Stimulated activated naive CD4-positive, alpha-beta T cell treated with Interleukin-2 at 50 U/mL for 16 hours (primary cell): ENCODE measurements at places on chromosomes 4 and X.

DNA sequence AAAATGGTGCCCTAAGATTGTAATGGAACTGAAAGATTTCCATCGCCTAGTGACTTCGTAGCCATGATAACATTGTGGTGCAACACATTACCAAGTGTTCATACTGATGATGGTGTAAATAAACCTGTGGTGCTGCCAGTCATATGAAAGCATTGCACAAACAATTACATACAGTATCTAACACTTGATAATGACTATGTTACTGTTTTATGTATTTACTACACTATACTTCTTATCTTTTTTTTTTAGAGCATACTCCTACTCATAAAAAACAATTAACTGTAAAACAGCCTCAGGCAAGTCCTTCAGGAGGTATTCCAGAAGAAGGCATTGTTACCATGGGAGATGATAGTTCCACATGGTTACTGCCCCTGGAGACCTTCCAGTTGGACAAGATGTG lies 152.7 kb upstream of the EDNRA start:
- DNase-seq = no peak

DNA sequence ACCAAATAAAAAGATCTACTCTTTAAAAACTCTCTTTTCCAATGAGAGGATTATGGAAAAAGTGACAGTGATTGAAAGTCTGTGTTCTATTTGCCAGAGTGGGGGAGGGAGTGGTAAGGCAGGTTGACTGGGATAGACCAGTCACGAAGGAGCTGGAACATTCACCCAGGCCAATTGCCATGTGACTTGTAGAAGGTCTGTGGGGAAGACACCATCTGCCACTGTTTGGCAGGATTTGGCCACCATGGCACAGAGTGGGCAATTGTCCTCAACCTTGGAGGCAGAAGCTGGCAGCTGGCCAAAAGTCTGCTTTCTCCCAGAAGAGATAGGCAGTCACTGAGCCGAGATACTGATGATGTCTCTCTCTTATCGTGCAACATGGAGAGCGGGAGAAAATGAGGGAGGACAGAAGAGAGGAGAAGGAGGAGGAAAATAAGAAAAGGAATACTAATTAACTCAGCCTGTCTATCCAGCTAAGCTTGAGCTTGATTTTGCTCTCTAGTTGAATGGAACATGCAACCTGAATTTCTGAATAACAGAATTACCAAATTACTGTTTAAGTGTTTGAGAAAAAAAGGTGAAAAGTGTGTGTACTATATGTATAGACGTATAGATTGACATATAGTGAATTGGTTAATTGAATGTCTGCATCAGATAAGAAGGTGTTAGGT lies 267.1 kb downstream of the ARHGAP24 start:
- DNase-seq = no peak

DNA sequence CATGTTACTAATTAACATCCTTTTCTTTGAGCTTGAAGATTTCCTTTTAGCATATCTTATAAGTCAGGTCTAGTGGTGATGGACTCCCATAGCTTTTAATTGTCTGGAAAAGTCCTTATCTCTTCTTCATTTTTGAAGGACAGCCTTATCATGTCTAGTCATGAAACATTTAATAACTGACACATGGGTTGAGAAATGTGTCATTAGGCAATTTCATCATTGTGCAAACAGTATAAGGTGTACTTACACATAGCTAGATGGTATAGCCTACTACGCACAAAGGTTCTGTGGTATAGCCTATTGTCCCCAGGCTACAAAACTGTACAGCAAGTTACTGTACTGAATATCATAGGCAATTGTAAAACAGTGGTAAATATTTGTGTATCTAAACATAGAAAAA lies 34.5 kb upstream of the ALG13 start:
- no peak for DNase-seq

DNA sequence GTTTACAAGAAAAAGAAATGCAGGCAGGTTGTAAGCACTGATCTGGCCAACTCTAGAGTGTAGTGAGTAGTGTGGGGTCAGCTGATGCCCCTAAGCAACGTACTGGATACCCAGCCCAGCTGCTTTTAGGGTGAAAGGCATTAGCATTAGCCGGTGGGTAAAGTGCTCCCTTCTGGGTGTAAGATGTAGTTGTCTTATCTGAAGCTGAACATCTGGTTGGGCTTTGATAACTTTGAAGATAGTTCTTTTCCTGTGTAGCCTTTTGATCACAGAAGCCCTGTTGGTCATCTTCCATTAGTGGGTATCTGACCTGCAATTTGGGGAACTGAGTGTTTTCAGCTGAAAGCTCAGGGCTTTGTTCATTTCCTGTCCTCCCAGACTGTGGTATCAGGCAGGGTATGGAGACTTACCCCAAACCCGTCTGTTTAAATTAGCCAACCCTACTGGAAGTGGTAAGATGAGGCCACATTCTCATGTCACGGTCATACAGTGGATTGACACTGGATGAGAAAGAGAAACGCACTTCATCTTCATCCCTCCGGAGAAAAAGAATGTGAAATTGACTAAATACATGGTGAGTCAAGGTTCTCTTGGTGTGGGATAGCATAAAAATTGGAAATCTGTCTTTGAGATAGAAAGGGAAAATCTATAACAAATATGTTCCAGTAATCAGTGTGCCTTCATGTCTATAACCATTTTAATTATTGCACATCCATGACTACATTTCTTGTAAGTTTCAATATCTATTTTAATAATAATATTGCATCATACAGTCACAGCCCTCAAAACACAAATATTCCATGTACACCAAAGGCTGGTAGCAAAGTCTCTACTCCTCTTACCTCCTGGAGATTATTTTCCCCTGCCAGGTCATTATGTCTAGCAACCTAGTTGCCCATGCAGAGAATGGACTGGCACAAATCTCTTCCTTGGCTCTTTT lies 8.7 kb downstream of the RHOH start:
- DNase-seq = peak; percentile 12

DNA sequence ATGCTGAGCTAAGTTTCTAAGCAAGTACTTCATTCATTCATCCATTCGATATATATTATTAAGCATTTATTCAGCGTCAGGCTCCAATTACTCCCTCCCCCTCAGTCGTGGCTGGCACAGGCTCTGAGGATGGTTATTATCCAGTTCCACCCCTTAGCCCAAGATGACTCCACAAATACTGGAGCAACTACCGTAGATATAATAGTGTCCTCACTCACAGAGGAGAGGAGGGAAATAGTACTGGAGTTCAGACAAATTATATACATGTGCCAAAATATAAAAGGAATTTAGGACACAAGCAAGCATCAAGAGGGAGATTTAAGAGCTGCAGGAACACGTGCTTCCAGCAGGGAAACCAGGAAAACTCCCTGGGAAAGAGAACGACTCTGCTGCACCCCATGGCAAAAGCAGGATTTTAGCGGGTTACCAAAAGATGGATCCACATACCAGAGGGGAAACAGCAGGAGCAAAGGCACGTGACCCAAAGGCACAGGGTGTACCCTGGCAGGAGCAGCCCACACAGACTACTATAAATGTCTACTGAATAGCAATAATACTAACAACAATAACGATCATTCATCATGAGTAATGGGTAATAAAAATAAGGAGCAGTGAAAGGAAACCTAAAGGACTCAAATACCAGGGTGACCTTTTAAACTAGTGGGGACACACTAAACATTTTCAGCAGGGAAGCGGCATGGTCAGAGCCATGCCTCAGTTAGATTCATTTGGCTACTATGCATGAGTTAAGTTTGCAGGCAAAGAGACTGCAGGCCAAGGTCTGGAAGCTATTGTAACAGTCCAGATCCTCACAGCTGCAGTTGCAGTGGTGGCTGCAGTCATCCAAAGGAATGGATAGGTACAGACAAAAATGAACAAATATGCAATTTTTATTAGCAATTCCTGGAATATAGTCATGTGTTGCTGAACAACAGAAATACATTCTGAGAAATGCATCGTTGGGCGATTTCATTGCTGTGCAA lies 153.7 kb downstream of the APBB2 start:
- DNase-seq = no peak

DNA sequence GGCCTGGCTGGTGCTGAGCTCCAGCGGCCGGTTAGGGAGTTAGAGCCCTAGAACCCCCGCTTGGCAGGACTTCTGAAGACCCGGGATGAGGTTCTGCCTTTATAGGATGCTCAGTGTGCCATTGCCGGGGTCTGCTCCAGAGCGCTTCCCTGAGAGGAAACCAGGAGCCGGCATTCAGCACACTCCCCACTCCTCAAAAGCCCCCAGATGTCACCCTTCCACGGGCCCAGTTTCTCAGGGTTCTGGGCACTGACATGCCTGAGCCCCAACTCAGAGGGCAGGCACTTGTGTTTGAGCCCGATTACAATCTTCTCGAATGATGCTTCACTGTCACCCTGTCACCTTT lies 6.5 kb downstream of the NKX3-2 start:
- no peak for DNase-seq

DNA sequence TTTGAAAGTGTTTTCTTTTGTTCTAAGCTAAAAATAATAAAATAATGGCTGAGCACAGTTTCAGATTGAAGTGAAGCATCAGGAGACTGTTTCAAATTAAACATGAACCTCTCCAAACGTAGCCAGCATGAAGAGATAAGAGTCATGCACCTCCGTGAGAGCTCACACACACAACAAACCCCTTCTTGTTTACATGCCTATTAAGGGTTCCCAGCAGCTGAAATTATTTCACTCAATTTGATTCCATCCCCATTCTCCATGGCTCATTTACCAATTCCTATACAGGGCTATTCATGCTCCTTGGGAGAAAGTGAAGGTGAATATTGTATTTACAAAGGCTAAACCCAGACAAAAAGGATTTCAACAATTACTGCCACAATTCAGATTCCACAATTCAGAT lies 954.1 kb upstream of the INTU start:
- no peak for DNase-seq

DNA sequence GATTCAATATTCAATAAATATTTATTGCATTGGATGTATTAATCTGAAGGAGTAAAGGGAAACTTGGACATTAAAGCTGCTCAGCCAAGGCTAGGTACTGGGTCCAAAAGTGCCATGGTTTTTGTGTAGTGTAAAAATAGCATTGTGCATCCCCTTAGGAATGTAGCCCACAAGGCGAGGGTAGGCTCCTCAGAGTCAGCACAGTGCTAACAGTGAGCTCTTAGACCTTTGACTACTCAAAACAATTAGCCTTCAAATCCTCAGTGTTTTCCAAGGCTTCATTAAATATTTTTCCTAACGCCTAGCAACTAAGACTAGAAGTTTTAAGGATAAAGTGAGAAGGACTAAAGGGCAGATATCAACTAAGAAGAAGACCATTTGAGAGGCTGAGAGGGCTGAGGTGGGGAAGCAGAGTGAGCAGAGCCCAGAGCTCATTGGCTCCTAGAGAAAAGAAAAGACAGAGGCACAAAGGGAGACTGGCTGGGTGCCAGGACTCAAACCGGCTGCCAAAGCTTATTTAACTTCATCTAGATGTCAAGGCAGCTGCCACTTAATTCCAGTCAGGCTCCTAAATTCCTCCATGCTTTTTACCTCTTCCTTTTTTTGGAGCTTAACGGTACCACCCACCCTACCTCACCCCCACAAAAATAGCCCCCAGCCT lies 17.0 kb downstream of the PRKG2 start:
- no peak for DNase-seq

DNA sequence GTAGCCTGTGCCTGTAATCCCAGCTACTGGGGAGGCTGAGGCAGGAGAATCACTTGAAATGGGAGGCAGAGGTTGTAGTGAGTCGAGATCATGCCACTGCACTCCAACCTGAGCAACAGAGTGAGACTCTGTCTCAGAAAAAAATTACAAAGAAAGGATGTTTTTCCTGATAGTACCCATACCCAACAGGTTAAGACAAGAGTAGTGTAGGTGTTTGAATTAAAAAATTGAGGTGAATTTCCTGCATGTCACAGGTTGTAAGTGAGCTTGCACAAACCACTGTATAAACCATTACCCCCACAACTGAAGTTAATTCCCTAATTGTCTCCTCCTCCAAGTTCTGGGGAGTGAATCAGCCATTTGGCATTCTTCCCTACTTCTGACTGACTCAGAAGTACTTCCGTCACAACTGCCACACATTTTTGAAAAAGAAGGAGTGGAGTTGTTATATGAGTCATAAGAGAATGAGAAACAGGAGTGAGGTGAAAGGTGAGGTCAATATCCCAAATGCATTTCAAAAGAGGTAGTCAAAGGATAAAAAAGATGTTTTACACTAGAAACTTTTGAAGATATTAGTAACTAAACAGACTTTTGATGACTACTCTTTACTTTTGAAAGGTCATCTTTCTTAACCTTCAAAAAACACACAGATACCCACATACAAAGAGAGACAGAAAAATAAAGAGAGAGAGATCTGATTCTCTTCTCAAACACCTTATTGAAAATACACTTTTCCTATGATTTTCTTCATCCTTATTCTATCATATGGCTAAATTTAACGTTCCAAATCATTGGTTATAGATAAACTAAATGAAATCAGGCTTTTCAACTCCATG lies 134.5 kb downstream of the BTC start:
- no peak for DNase-seq

GRCh38 chr4:7235030-7235380 lies 42.7 kb downstream of the SORCS2 start:
- DNase-seq = no peak
